AG09319 (cell line): ENCODE measurements at places on chromosomes 7 and 10.

GRCh38 chr7:70619130-70619529 lies 512.8 kb upstream of the GALNT17 start:
- no peak for DNase-seq

DNA sequence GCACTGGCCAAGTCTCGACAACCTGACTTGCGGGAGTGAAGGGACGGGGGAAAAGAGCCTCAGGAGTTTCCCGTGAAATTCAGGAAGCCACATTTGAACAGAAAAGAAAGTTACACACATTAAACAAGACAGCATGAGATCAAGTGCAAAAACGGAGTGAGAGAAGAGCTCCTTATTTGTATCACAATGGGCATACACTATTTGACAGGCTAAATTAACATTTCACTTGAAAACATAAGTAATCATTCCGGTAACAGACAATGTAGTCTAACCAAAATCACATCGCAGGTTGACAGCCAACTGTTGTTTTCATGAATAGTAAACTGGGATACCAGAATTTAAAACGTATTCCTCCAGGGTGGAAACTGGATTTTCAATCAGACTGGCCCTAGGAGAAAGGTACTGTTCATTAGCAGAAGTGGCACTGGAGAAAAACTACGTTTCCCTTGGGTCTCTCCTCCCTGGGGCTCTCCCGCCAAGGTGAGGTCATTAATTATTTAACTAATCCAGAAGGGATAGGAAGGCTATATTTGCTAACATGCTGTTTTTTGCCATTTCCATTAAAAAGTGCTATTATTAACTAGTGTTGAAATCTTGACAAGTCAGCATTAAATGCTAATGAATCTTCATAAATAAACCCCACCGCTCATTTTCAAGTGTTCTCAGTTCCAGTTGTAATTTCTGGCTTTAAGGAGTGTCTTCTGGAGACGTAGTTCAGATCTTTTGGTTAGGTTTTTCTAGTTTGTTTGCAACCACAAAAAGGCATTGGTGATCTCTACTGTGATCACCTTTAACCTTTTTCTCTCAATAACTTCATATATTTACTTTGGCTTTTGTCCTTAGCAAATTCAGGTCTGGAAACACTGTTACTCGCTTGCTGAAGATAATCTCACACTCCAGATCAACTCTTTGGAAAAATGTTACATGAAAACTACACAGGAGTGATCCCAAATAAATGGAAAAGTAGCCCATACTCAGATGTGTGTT lies 25.1 kb downstream of the RHEB start:
- DNase-seq, result no peak

DNA sequence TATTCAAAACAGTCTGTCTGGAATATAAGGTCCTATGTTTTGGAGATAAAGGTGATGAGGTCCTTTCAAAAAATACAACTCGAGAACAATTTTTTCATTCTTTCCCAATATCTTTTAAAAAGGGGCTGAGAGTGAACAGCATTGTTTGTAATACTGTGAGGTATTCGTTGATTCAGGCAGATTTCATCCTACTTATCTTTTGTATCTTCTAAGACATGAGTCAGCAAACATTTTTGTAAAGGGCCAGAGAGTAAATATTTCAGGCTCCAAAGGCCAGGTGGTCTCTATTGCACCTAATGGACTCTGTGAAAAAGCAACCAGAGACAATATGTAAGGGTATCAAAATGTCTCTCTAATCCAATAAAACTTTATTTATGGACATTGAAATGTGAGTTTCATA lies 8.1 kb upstream of the ANK3 start:
- DNase-seq, result no peak

DNA sequence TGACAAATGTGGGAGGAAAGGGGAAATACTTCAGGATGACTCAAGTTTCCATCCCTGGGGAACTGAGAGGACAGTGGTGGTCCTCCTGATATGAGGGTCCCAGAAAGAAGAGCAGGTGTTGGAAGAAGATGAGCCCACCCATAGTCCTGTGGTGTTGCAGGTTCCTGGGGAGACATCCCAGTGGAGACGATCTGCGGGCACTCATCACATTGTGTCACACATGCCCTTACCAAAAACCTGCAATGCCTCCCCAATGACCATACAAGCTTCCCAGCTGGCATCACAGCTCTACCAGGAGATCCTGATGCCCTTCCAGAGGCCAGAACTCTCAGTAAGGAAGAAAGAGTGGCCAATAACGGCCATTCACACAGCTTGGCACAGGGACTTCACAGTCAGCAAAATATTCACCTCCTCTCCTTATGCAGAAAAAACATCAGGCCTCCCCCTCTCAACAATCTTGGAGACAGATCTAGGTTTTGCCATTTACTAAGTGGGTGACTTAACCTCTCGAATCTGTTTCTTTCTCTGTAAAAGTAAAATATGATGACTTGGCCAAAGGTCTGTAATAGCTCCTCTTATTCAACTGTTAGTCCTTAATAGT lies 9.0 kb downstream of the PUS7 start:
- DNase-seq, result no peak

DNA sequence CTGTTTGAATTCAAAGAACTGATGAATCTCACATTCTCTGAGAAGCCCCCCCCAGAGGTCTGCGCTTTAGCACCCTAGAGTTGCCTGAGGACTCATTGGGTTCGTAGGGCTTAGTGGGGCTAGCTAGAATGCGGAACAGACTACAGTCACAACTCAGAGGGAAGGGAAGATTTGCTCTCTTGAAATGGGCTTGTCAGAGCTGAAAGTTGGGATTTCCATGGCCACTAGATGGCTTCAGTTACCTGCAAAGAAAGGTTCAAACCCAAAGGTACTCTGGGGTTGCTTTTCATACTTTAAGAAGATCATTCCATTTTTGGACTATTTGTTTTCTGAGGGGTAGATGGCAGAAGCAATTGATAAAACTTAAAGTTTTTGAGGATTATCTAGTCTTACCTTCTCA lies 205.0 kb downstream of the BBS9 start:
- DNase-seq, result no peak

GRCh38 chr7:36215457-36215765 lies 62.4 kb downstream of the EEPD1 start:
- no peak for DNase-seq

DNA sequence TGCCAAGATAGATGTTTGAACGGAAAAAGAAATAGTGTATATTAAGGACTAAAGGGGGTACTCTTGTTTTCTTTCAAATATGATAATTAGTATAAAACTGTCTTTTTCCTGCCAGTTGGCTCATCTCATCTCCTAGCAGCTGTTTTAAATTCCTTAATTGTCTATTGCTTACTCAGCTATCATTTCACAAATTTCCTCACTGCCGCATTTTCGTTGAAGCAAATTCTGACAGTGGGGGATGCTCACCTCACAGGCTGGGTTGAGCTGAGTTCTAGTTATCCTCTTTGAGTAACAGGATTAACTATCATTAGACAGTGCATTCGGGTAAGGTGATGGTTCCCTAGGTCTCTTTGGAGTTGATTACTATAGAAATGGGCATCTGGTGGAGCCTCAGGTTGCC lies 592.0 kb downstream of the AUTS2 start:
- no peak for DNase-seq

GRCh38 chr10:79387974-79388850 lies 40.9 kb downstream of the PPIF start:
- DNase-seq, result no peak

- DNase-seq, result no peak
These were observed 27.6 kb upstream of the VPS41 start for GRCh38 chr7:38936641-38937040.

DNA sequence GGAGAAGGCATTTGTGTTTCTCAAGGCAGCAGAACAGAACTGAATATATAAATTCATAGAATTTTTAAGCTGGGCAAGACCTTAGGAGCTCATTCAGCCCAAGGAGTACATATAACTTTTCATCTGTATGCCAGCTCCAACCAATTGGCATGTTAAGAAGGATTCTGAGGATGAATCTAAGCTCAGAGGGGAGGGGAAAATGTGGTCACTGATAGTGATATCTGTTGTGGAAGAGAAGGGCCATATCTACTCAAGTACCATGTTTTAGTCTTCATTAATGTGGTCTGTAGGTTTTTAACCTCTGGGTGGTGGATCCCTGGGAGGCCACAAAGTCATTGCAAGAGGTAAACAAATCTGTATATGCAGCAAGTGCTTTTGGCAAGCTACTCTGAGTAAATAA lies 6.4 kb downstream of the CALD1 start:
- DNase-seq, result no peak

DNA sequence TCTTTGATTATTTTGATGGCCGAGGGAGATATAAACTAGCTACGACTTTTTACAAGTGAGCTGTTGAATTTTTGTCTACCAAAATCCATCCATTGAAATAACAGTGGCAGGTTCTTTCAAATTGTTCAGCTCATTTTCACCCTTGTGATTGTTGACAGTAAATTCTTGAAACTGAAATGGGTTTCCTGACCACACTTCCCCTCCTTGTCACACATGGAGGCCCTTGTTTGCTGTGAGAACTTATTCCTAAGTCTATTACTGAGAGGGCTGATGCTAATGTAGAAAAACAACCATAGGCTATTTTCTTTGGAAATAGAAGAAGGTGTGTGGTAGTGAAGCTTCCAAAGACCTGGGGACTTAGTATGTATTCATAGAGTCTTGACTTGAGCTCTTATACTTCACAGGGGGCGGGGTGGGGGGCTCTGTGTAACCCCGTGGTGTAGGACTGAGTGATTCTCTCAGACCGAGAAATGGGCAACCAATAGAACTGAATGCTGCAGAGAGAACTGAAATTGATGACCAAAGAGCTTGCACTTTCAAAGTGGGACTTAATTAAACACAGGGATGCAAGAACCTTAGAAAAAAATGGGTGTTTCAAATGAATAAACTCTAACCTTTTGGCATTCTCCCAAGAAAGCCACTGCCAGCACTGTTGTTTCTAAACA lies 718.9 kb downstream of the CCSER2 start:
- DNase-seq, result no peak

DNA sequence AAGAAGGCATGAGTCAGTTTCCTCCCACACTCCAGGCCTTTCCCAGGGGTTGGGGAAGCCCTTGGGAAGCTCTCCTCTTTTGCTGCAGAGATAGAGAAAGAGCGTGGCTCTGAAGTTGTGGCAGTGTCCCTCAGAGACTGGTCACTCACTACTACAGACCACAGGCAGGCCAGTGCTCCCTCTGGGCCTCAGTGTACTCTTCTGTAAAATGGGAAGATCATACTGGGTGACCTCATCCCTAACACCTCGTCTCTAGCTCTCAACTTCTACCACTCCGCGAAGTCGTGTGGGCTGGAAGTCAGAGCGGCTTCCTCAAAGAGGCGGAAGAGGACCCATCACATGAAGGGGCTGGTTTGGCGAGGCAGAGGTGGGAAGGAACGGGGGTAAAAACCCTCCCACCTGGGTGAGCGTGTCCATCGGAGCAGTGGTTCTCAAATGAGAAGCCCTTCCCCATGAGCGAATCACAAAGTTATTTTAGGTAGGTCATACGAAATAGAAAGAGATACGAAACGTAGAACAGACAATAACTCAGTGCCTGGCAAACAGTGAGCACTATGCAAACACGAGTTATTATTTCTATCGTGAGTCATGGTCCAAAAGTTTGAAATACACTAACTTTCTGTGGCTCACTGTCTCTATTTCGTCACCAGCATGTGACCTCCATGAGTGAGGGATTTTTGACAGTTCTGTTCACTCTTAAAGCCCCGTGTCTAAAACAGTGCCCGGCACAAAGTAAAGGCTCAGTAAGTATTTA lies 32.7 kb downstream of the PRKAG2 start:
- no peak for DNase-seq

DNA sequence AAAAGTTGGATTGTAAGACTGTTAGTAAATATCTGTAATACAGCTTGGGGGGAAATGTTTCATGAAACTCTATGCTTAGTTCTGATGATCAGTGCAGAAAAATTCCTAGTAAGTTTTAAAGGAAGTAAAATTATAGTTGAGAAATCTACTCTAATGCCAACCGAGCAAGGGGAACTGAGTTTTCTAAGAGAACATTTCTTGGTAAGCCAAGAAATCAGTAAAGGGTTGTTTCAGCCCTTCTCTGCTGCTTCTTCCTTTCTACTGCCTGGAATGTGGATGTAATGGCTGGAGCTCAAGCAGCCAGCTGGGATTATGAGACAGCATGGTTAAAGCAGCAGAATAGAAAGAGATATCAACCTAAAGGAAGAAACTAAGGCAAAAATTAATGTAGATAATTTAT lies 15.9 kb upstream of the AKR1B1 start:
- DNase-seq, result no peak

DNA sequence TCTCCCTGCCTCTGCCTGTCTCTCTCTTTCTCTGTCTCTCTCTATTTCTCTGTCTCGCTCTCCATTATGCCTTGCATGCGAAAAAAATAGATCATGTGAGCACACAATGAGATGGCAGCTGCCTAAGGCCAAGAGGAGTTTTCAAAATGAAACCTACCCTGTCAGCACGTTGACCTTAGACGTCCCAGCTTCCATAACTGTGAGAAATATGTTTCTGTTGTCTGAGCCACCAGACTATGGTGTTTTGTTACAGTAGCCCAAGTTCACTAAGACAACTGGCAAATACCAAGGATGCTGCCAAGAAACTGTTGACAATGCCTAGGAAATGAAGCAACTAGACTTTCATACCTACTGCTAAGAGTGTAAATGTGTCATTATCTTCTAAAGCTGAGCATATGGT lies 70.6 kb upstream of the PLXDC2 start:
- no peak for DNase-seq

DNA sequence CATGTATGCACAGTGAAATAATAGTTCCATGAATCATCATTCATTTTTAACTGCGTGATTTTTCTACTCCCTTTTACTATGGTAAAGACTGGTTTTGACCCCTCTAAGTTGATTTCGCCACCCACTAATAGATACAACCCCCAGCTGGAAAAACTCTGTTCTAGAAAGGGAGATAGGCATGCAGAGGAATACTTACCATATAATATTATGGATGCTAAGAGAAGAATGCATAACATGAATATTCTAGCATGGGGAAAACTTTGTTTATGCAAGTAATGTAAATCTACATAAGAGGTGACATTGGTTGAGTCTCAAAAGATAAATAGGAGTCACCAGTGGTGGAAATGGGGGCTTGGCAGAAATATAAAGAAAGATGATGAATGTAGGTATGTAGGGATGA lies 97.3 kb upstream of the MBL2 start:
- no peak for DNase-seq

- DNase-seq, result no peak
These were observed 1.6 kb upstream of the COL13A1 start for GRCh38 chr10:69800109-69800508.

DNA sequence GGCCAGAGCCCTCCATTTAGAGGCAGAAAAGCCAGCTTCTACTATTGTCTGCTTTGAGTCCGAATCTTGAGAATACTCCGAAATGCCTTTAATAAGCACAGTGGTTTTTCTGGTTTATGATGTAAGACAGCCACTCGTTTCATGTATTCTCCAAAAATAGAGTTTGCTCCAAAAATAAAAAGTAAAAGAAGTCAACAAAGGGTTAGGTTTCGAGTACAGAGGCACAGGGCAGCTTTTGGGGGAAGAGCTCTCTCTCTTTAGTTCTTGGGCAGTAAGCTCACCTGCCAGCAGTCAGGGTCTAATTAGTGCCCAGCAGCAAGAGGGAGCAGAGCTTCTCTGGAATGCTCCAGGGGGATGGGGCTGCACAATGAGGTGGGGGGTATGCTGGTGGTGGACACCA lies 20.2 kb downstream of the CREB3L2 start:
- no peak for DNase-seq

- no peak for DNase-seq
These were observed 116.9 kb upstream of the PPIF start for GRCh38 chr10:79230328-79230830.

GRCh38 chr7:19814776-19815175 lies 41.4 kb upstream of the TMEM196 start:
- DNase-seq, result no peak
